ENCODE measurements at places on chromosomes 1 and 21.

- DNase-seq: no peak
Measured at GRCh38 chr1:160075836-160076235, 5.5 kb upstream of the KCNJ9 start.

GRCh38 chr1:25650289-25650576 lies 33.6 kb downstream of the MAN1C1 start:
- DNase-seq: no peak

DNA sequence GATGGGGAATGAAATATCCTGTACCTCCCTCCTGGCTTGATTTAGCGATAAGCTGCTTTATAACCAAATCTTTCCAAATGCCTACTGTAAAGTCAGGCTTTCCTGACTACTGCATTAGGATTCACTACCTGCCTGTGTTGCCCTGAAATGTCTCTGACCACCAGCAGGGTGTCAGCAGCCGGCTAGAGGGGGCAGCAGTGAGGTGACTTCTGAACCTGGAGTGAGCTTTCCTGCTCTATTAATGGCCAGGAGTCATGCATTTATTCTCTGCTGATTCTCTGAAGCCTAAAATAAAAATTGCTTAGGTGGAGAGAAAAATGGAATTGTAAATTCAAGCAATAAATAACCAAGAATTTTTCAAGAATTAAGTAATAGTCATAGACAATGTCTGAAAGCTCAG lies 2.5 kb downstream of the BACE2 start:
- DNase-seq: peak; percentile 57

DNA sequence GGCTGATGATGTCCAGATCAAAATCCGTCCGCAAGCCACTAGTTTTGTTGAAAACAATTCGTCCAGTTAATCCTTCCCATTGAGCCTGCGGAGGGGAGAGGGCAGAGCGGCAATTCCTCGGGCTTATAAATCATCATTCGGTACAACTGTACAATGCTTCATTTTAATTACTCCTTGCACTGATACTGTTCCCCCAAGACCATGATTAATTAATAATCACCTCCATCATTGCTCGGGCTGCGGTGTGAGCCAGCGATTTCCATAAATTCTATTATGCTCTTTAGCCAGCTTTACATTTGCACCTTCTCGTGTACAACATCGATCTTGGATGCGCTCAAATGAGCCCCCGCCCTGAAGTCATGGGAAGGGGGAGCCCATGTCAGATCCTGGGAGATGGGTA lies 180.7 kb downstream of the GRIK3 start:
- DNase-seq: no peak

DNA sequence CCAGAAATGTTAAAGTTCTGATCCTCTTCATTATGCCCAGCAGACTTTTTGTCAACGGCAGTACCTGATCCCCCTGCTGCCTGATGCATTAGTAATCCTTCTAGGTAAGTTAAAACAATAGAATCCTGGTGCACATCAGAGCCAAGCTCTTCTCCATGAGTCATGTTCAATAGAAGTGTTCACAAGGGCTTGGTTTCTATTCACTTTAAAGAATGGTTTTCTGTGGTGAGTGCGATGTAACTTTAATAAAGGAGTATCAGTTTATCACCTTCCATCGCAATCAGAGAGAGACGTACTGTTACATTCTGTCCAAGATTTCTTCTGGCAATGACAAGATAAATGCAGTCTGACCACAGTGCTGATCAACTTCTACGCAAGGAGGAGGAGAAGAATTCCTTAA lies 96.8 kb downstream of the NRIP1 start:
- peak; percentile 64 for DNase-seq

GRCh38 chr1:20178634-20179370 lies 7.1 kb upstream of the UBXN10 start:
- no peak for DNase-seq

Measured in epithelial cell of esophagus (primary cell).